Bronchial epithelial cell (primary cell): ENCODE measurements at places on chromosomes 5 and 9. TPM values are rescaled to one million over a fixed set of nuclear protein-coding genes. Genes with fewer than 3 reads are reported as not detected.

Gene AHRR
- 0.51 and 0.53 TPM in 2 replicates for total RNA-seq

Gene FSD1L
- 2.4 and 4.2 TPM in 2 replicates for total RNA-seq

Gene THOC3
- total RNA-seq = 97.4 and 174 TPM in 2 replicates

Gene SSBP2
- 7.9 and 13.4 TPM in 2 replicates for total RNA-seq

Gene PTCH1
- total RNA-seq = 0.64 and 1.6 TPM in 2 replicates
